ENCODE measurements at places on chromosomes 2 and 18. TPM values are rescaled to one million over a fixed set of nuclear protein-coding genes. Genes with fewer than 3 reads are reported as not detected.

The AP1S3 gene
- total RNA-seq, result 3.7 TPM

The GDF7 gene
- 0.10 TPM for total RNA-seq

The MAT2A gene
- 103 TPM for total RNA-seq

The ST8SIA5 gene
- total RNA-seq, result not detected

The CYS1 gene
- total RNA-seq, result not detected

The RNF125 gene
- 3.5 TPM for total RNA-seq

The HOXD12 gene
- total RNA-seq, result not detected

The BMP10 gene
- total RNA-seq, result not detected

The SYT4 gene
- not detected for total RNA-seq

The MEIS1 gene
- total RNA-seq, result 0.79 TPM

The CDK5R2 gene
- total RNA-seq, result not detected

The LOXL3 gene
- 0.94 TPM for total RNA-seq

The SIX2 gene
- not detected for total RNA-seq

The UNC80 gene
- not detected for total RNA-seq

The RAB6C gene
- total RNA-seq, result not detected

The MSTN gene
- total RNA-seq, result 0.05 TPM

The CABYR gene
- total RNA-seq, result 6.4 TPM

The LRATD1 gene
- total RNA-seq, result 3.8 TPM

The BCL2 gene
- total RNA-seq, result 0.27 TPM

The SNRNP27 gene
- 48.5 TPM for total RNA-seq

The ICOS gene
- total RNA-seq, result not detected

The ALK gene
- total RNA-seq, result not detected

The PIGN gene
- total RNA-seq, result 24.6 TPM

The UGT1A4 gene
- total RNA-seq, result not detected

The ELOA2 gene
- not detected for total RNA-seq

The PRSS56 gene
- not detected for total RNA-seq

The SLC19A3 gene
- total RNA-seq, result not detected

Data from mammary microvascular endothelial cell (primary cell).